IPS DF 6.9 (cell line): ENCODE measurements at places on chromosomes 13 and 19.

DNA sequence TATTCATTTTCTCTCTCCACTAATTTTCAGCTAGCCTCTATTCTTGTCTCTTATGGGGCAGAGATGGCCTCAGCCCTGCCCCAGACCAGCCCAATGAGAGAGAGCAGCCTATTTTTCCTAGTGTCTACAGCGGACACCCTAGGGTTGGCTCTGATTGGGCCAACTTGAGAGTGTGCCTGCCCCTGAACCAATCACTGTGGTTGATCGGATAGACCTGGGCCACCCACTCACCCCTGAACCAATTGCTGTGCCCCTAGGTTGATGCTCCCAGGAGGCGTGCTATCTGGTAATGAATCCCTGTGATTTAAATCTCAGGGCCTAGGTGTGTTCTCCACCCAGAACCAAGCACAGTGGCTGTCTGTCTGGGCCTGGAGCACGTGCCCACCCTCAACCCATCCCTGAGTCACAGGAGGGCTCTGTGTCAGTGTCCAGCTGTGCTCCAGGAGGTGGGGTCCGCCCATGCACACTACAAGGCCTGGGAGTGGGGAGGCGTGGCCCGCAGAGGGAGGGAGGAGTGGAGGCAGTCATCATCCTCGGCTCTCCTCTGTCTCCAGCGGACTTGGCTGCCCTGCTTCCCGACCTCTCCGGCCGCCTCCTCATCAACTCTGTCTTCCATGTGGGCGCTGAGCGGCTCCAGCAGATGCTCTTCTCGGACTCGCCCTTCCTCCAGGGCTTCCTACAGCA lies 14.9 kb upstream of the SCN1B start:
- no peak overlapping the region for H3K27ac ChIP-seq
- DNase-seq: no peak
- no peaks in the 10 kb centered on the region for H3K27me3 ChIP-seq
- no peaks in the 10 kb centered on the region for H3K4me1 ChIP-seq
- H3K4me3 ChIP-seq: no peak overlapping the region

GRCh38 chr13:81283561-81283960 lies 942.6 kb upstream of the SPRY2 start:
- H3K36me3 ChIP-seq: no peaks in the 10 kb centered on the region
- no peaks in the 10 kb centered on the region for H3K4me1 ChIP-seq
- no peak overlapping the region for H3K4me3 ChIP-seq

- no peaks in the 10 kb centered on the region for H3K36me3 ChIP-seq
- H3K4me3 ChIP-seq: no peak overlapping the region
- no peaks in the 10 kb centered on the region; the same call in 1 of the 2 replicates for H3K27me3 ChIP-seq
- no peak for DNase-seq
- no peak overlapping the region for H3K27ac ChIP-seq
Measured at GRCh38 chr13:94345374-94346195, 133.9 kb downstream of the DCT start.

- no peaks in the 10 kb centered on the region for H3K36me3 ChIP-seq
- H3K27ac ChIP-seq: no peak overlapping the region
- peaks cover 5% of the 10 kb centered on the region for H3K4me1 ChIP-seq
- DNase-seq: no peak
- H3K4me3 ChIP-seq: no peak overlapping the region
Measured at GRCh38 chr19:31317093-31317492, 32.1 kb downstream of the TSHZ3 start.

DNA sequence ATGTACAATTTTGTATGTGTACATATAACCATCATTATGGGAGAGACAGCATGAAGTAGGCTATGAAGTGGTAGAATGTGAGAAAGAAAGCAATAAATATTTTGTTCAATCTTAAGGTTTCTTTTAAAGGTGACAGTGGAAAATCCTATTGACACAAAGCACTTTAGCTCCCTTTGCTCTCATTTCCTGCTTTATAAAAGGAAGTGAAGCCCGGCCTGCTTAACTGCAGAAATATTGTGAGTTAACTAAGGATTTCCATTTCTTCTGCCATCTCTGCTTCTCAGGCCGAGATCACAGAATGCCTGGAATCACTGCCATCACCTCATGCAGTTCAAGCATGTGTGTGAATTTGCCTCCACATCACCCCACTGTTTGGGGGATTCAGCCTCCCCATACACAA lies 83.5 kb downstream of the FRY start:
- H3K27me3 ChIP-seq: no peaks in the 10 kb centered on the region
- H3K4me1 ChIP-seq: no peaks in the 10 kb centered on the region
- H3K4me3 ChIP-seq: no peak overlapping the region
- no peak for DNase-seq
- H3K27ac ChIP-seq: no peak overlapping the region

- no peaks in the 10 kb centered on the region for H3K36me3 ChIP-seq
- DNase-seq: no peak
- no peak overlapping the region for H3K27ac ChIP-seq
- H3K4me1 ChIP-seq: no peaks in the 10 kb centered on the region
- no peaks in the 10 kb centered on the region for H3K27me3 ChIP-seq
- no peak overlapping the region for H3K4me3 ChIP-seq
Measured at GRCh38 chr19:29587518-29587986, 18.5 kb upstream of the POP4 start.

GRCh38 chr13:41561170-41561569 lies 103.8 kb downstream of the RGCC start:
- H3K27me3 ChIP-seq: no peaks in the 10 kb centered on the region
- no peak overlapping the region for H3K4me3 ChIP-seq
- no peak overlapping the region for H3K27ac ChIP-seq
- no peak for DNase-seq
- H3K36me3 ChIP-seq: no peaks in the 10 kb centered on the region

GRCh38 chr13:51628059-51628852 lies 44.0 kb downstream of the WDFY2 start:
- no peak overlapping the region for H3K27ac ChIP-seq
- H3K27me3 ChIP-seq: no peaks in the 10 kb centered on the region
- no peaks in the 10 kb centered on the region; the same call in 1 of the 2 replicates for H3K36me3 ChIP-seq
- H3K4me3 ChIP-seq: peak overlapping the region; percentile 5; the same call in 1 of the 2 replicates
- H3K4me1 ChIP-seq: peaks cover 4% of the 10 kb centered on the region

- H3K4me3 ChIP-seq: no peak overlapping the region
- H3K4me1 ChIP-seq: no peaks in the 10 kb centered on the region
- no peaks in the 10 kb centered on the region for H3K27me3 ChIP-seq
- no peaks in the 10 kb centered on the region for H3K36me3 ChIP-seq
Measured at GRCh38 chr13:85737952-85738351, 61.3 kb downstream of the SLITRK6 start.

DNA sequence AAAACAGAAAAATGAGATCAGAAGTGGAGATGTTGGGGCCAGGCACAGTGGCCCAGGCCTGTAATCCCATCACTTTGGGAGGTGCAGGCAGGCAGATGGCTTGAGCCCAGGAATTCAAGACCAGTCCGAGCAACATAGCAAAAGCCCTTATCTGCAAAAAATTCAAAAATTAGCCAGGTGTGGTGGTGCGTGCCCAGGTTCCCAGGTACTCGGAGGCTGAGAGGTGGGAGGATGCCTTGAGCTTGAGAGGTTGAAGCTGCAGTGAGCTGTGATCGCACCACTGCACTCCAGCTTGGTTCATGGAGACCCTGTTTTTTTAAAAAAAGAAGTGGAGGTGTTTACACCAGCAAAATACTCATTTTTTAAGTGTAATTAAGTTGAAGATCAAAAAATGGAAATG lies 6.6 kb upstream of the ZFP36 start:
- no peaks in the 10 kb centered on the region for H3K36me3 ChIP-seq
- no peak overlapping the region for H3K4me3 ChIP-seq
- H3K27me3 ChIP-seq: no peaks in the 10 kb centered on the region
- no peak for DNase-seq

- no peaks in the 10 kb centered on the region for H3K27me3 ChIP-seq
- no peak overlapping the region for H3K4me3 ChIP-seq
- H3K4me1 ChIP-seq: peaks cover 2% of the 10 kb centered on the region
- DNase-seq: no peak
Measured at GRCh38 chr19:6470173-6470572, 6.1 kb downstream of the CRB3 start.

- H3K36me3 ChIP-seq: no peaks in the 10 kb centered on the region
- H3K4me1 ChIP-seq: 0 out of 2 replicates have a peak, but pooled peaks cover 2% of the 10 kb centered on the region
- DNase-seq: no peak
- H3K27me3 ChIP-seq: no peaks in the 10 kb centered on the region
Measured at GRCh38 chr19:3483226-3483628, at the start of gene SMIM44. Gene SMIM44 (minus strand): TSS chr19:3483441. CDS start chr19:3483403, 38 bp downstream.

DNA sequence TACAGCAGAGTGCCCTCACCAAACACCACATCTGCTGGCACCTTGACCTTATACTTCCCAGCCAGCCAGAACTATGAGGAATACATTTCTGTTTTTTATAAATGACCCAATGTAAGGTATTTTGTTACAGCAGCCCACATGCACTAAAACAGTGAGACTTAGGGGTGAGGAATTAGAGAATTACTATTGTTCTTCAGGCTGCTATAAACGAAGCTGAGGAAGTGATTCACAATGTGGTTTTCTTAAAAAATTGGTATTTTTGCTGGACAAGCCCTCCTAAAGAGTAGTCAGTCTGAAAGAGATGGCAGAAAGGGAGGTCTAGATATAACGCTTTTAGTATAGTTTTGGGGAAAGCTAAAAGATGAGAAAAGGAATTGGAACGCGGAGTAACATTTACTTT lies 101.0 kb downstream of the SLITRK6 start:
- H3K36me3 ChIP-seq: no peaks in the 10 kb centered on the region; the same call in 1 of the 2 replicates
- H3K4me3 ChIP-seq: no peak overlapping the region
- no peaks in the 10 kb centered on the region for H3K4me1 ChIP-seq

GRCh38 chr19:35518313-35518712 lies 4.9 kb upstream of the DMKN start:
- H3K4me1 ChIP-seq: peaks cover 8% of the 10 kb centered on the region
- no peak overlapping the region for H3K27ac ChIP-seq
- no peaks in the 10 kb centered on the region for H3K36me3 ChIP-seq
- no peak for DNase-seq

DNA sequence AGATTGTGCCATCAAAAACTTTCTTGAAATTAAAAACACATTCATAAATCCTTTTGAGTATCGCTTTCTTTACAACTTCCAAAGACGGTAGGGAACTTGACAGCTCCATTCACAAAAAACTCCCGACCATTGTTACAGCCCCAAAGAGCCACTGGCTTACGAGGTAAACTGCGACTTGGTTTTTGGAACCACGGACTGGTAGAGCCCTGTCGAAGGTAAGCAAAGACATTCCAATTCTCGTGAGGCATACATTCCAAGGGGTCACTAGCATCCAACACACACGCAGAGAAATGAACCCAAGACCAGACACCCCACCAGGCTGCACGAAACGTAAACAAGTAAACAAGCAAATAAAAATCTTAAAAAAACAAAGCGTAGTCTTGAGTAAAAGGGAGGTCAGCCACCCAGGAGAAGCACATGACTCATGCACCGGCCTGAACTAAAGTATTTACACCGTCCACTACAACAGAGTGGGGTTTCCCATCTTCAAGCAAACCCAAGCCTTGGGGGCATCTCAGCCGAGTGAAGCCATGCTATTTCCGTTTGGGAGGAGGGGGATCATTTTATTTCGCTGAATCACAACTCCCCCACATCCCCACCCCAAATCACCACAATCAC lies 1.4 kb downstream of the BRD4 start:
- H3K4me3 ChIP-seq: peak overlapping the region; percentile 100
- H3K27me3 ChIP-seq: no peaks in the 10 kb centered on the region
- no peaks in the 10 kb centered on the region for H3K36me3 ChIP-seq
- no peaks in the 10 kb centered on the region; the same call in 1 of the 2 replicates for H3K4me1 ChIP-seq

DNA sequence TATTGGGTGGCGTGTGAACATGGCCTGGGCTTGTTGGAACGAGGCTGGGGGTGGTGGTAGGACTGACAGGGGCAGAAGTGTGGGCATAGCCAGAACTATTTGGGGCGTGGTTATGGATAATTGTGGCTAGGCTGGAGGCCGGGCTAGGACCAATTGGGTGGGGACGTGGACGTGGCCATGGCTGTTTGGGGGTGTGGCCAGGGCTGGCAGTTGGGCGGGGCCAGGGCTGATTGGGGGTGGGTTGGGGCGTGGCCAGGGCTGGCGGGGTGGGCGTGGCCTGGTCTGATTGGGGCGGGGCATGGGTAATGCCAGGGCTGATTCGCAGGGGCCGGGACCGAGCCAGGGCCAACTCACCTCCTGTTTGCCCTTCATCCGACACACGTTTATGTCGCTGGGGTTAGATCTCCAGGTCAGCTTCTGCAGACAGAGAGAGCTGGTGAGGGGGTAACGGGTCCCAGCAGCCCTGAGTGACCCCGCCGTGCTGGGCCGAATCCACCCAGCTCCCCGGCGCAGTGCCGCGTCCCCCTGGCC lies 2.8 kb downstream of the SEMA6B start:
- no peak overlapping the region for H3K4me3 ChIP-seq
- peaks cover 19% of the 10 kb centered on the region for H3K36me3 ChIP-seq
- H3K27ac ChIP-seq: no peak overlapping the region
- no peaks in the 10 kb centered on the region for H3K27me3 ChIP-seq

DNA sequence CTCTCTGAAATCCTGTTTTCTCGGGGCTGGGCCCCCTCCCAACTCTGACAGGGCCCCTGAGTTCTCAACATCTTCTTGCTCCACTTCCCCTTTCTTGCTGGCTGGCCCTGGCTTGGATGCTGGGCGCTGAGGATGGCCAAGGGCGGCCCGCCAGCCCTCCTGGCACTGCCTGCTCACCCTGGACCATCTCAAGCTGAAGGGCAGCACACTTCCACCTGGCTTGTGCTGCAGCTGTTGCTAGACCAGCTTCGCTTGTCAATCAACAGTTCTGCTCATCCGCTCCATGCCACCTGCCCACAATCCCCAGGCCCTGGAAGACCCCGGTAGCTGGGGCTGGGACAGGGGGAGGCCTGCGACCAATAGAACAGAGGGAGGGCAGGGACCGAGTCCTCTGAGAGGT lies 6.9 kb upstream of the GMIP start:
- DNase-seq: no peak
- H3K4me3 ChIP-seq: no peak overlapping the region
- H3K4me1 ChIP-seq: no peaks in the 10 kb centered on the region
- no peak overlapping the region for H3K27ac ChIP-seq
- H3K36me3 ChIP-seq: peaks cover 72% of the 10 kb centered on the region

GRCh38 chr19:722553-723101 lies 13.9 kb downstream of the PALM start:
- H3K36me3 ChIP-seq: no peaks in the 10 kb centered on the region; the same call in 1 of the 2 replicates
- H3K4me1 ChIP-seq: peaks cover 2% of the 10 kb centered on the region; the same call in 1 of the 2 replicates
- DNase-seq: no peak

- H3K36me3 ChIP-seq: peaks cover 17% of the 10 kb centered on the region
- no peak overlapping the region for H3K27ac ChIP-seq
- no peaks in the 10 kb centered on the region for H3K27me3 ChIP-seq
- H3K4me3 ChIP-seq: no peak overlapping the region
Measured at GRCh38 chr19:45419396-45419795, 4.3 kb downstream of the ERCC1 start.

DNA sequence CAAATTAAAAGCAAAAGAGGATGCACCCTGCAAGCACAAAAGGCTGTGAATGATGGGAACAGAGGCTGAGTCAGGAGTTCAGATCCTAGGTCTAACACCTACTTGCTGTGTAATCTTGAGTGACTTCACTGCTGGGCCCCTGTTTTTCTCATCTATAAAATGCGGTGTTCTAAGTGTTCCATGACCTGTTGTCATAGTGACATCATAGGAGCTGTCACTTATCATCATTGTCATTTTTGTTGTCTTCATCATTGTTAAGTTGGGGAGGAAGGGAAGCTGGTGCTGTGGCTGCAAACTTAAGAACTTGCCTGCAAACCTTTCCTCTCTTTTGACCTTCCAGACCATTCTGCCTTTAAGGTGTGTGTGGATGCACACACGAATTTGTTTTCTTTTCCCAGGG lies 20.6 kb downstream of the ACSBG2 start:
- H3K27me3 ChIP-seq: no peaks in the 10 kb centered on the region
- no peak for DNase-seq
